ENCODE measurements at places on chromosomes 12 and 14.

GRCh38 chr12:19574601-19575000 is 135.3 kb downstream of the AEBP2 start:
- no peak for DNase-seq

DNA sequence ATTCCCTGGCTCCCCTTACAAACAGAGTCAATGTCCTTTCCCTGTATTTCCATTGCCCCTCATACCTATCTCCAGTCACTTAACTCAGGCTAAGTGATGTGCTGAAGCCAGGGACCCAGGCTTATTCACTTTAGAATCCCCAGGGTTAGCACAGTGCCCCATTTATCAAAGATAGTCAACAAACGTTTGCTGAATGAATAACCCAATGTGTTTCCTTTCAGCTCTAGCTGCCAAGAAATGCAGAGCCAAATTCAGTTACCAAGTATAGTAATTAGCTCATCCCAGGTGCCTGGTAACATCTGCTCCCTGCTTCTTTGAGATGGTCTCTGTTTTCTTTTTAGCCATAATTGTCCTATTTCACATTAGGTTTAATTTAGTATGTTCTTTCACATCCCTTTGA is 189.5 kb downstream of the PHLDA1 start:
- no peak for DNase-seq

GRCh38 chr12:55642669-55643068 is 6.0 kb downstream of the OR10P1 start:
- no peak for DNase-seq

GRCh38 chr12:5565933-5566599 is 134.2 kb downstream of the NTF3 start:
- DNase-seq = no peak

DNA sequence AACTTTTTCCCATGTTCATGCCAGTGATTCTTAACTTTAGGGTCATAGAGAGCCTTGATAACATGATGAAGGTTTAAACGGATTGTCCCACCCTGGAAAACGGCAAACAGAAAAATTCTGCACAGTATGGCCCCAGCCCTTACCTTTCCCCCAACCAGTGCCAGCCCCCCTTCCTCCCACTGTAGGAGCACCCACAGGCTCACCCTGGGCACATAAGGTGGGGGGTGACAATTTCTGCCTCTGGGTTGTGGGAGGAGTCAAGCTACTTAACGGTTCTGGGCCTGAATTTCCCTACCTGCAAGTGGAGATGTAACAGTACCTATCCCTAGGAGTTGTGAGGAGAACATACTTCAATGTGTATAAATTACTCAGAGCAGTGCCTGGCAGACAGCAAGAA is 18.0 kb downstream of the XRCC3 start:
- no peak for DNase-seq

- DNase-seq = no peak
These were observed 5.8 kb upstream of the DYNC1H1 start for GRCh38 chr14:101958418-101959180.

DNA sequence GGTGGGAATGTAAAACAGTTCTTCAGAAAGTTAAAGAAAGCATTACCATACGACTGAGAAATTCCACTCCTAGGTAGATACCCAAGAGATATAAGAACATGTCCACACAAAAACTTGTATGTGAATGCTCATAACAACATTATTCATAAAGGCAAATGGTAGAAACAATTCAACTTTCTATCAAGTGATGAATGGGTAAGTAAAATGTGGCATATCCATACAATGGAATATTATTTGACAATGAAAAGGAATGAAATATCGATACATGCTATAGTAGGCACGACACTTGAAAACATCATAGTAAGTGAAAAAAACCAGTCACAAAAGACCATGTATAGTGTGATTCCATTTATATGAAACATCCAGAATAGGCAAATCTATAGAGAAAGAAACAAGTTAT is 71.3 kb downstream of the GALNT8 start:
- no peak for DNase-seq

- DNase-seq = no peak
These were observed 56.4 kb downstream of the GOLGA5 start for GRCh38 chr14:92850492-92850891.

GRCh38 chr14:55976655-55977054 is 141.6 kb upstream of the PELI2 start:
- no peak for DNase-seq

DNA sequence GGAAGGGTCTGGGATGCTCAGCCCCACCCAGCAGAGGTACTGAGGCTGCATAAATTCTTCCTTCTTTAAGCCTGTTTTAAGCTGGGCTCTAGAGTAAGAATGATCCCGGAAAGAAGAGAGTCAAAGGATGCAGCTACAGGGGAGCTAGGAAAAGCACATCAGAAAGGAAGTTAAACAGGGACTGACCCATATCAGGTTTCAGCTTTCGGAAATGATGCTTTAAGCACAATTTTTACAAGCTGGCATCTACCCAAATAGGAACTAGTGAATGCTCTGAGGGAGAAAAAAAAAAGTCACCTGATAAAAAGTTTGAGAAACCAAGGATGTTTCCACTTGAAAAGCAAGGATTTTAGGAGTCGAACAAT is 22.0 kb downstream of the TSPAN8 start:
- no peak for DNase-seq

DNA sequence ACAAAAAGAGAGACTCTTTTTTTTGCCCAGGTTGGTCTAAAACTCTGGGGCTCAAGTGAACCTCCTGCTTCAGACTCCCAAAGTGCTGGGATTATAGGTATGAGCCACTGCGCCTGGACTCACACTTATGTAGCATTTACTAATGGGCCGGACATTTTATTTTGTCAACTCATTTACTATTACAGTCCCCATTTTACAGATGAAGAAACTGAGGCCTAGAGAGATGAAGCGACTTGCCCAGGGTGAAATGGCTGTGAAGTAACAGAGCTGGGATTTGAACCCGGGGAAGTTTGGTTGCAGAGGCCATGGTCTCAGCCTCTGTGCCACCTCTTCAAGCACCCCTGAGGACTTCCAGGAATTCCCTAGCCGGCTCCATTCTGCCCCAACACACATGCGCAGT is 9.4 kb downstream of the HPD start:
- no peak for DNase-seq

- DNase-seq = peak; percentile 39
These were observed 66.1 kb downstream of the FUT8 start for GRCh38 chr14:65478596-65478995.

DNA sequence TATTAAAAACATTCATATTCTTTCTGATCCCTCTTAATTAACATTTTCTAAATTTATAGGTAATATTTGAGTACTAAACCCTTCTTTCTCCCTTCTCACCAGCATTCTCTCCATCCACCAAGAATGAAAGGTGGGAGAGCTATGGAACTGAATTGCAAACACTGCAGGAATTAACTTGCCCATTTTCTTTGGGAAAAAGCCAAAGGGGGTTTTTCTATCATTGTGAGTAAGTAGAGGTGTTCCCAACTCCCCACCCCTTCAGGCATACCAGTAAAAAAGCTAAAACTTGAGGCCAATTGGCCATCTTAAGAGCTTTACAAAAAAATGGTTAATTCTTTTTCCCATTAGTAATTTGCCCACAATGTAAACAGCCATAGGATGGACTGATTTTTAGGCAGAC is 23.7 kb downstream of the PCNX1 start:
- no peak for DNase-seq

- no peak for DNase-seq
These were observed 9.0 kb upstream of the NOVA1 start for GRCh38 chr14:26606729-26607312.

DNA sequence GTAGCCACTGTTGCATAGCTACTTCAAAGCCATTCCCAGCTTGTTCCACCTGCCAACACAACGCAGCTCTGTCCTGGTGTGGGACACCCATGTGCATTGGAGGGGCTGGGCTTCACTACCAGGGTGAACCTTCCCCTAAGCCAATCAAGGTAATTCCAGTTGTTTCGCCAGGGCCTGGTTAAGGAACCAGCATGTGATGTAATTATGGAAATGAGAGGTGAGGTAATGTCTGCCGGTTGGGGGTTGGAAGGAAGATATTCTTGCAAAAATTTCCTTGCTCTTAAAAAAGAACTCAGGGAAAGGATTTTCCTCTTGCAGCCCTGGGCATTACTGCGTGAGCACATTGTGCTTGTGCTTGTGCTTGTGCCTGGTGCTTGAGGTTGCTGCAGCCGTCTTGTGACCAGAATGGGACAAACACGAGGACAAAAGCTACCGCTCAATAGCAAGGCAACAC is 14.9 kb downstream of the TUBA1C start:
- no peak for DNase-seq

GRCh38 chr14:72892879-72893635 is 844 bp downstream of the DPF3 start:
- no peak for DNase-seq

DNA sequence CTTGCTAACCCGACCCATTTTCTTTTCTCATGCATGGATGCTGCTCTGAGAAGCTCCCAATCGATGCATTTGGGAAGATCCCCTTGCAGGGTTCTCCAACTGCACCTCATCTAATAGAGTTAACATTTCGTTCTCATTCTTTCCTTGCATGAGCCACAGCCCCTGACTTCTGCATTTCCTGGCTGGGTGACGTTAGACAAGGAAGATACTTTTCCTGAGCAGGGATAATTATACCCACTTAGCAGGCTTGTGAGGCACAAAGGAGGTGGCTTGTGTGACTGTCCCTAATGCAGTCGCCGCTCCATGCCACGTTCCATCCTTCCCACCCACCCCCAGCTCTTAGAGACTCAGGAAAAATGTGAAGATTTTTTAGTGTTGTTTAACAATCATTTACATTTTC is 195.1 kb downstream of the CHST11 start:
- no peak for DNase-seq

- no peak for DNase-seq
These were observed 271.6 kb downstream of the CACNA1C start for GRCh38 chr12:2324387-2324786.

- no peak for DNase-seq
These were observed 163.2 kb downstream of the DYRK2 start for GRCh38 chr12:67811437-67812361.

DNA sequence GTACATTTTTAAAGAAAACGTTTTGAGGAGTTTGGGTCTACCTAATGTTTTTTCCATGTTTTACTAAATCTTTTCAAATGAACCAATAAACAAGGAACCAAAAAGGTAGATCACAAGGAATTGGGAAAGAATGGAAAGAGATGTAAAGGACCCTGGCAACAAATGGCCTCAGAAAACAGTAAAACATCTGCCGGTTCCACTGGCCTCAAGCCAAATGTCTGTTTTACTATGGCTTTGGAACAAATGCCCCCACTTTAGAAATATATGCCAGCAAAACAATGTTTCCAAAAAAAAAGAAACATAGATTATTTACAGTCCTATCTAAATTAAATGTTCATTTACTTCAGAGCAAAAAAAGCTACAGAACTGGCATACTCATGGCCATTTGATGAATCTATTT is 3.0 kb downstream of the TRMT5 start:
- DNase-seq = no peak

DNA sequence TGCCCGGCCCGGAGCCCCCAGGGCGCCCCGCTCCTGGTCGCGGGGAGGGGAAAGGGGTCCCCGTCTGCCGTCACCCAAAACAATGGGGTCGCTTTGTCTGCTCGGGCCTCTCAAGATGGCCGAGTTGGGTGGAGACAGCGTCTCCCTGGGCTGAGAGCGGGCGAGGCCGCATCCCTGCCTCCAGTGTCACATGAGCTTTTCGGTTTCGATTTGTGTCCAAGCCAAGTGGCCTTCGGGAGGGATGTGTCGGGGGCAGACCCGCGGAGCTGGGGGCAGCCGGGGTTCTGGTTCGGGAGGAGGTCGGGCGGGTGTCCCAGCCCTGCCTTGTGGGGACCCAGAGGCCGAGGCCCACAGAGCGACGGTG is 790 bp downstream of the DYNC1H1 start:
- DNase-seq = peak; percentile 66

GRCh38 chr14:22882529-22883172 is 371 bp upstream of the REM2 start:
- peak; percentile 42 for DNase-seq

DNA sequence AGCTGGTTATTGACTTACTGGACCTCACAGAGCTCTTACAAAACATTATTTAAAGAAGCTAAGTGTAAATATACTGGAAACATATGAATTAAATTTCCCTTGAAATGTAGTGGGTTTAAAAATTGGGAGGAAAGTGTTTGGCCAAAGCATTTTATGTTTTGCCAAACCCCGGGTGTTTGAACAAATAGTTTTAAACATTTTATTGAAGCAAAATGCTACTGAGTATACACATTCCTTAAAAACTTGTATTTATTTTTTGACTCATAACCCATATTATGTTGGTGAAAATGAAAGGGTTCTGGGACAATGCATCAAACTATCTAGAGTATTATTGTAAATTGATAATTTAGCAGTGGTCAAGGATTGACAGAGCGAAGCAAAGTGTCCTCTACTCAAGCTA is 1048.5 kb downstream of the SLC6A15 start:
- no peak for DNase-seq

GRCh38 chr14:45089813-45090212 is 5.9 kb downstream of the PRPF39 start:
- DNase-seq = peak; percentile 65

DNA sequence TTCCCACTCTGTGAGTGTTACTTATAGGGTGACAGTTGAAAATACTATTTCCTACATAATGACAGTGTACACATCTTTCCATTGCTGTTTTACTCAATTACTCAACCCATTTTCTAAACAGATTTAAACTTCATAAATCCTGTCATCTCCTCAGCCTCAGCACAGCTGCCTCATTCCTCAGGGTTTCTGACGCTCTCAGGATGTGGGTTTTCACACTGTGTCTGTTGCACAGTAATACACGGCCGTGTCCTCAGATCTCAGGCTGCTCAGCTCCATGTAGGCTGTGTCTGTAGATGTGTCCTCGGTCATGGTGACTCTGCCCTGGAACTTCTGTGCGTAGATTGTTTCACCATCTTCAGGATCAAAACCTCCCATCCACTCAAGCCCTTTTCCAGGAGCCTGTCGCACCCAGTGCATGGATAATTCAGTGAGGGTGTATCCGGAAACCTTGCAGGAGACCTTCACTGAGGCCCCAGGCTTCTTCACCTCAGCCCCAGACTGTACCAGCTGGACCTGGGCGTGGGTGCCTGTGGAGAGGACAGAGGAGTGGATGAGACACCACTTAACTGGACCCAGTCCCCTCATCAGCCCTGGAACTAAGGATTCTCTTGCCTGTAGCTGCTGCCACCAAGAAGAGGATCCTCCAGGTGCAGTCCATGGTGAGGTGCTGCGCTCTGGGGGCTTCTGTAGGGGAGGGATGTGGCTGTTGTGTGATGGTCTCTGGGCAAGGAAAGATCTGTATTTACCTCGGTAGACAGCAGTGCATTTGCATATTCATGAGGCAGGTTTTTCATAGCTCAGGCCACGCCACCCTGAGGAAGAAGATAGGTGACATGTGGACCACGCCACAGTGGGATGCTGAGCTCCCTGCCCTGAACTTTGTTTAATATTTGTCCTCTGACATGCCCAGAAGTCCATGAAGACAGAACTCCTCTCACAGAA is 750.2 kb downstream of the TMEM121 start:
- DNase-seq = no peak

Measured in CD4-positive, alpha-beta T cell treated with Interleukin-2 at 100 ng/mL for 4 hours (primary cell).